ENCODE measurements at places on chromosomes 5 and 9. TPM values are rescaled to one million over a fixed set of nuclear protein-coding genes. Genes with fewer than 3 reads are reported as not detected.

The BTNL3 gene
- not detected for total RNA-seq

The IRX2 gene
- not detected for total RNA-seq

The IFNA21 gene
- not detected for total RNA-seq

The SHOC1 gene
- not detected for total RNA-seq

Data from mammary microvascular endothelial cell (primary cell).